ENCODE measurements at places on chromosomes 4 and X.
A peak's percentile ranks its signal among the peaks of the same experiment; 100 is the strongest.

DNA sequence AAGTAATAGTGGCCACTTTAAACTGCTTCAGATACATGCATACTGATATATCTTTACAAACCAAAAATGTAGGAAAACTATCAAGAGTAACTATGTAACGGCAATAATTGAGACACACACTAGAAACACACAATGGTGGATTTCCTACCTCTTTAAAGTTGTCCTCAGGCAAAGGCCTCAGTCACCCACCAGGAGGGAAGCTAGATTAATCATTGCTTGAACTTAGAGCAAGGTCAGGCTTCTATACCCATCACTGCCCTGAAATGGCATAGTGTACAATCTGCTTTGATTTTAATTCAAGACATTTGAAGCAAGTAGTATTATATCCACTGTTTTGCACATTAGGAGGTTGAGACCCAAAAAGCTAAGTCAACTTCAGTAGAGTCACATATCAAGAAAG, 110.9 kb downstream of the AREG start:
- DNase-seq = no peak

- DNase-seq = peak; percentile 41
These were observed 230.6 kb downstream of the PTTG2 start for GRCh38 chr4:38190717-38191178.

GRCh38 chrX:16785247-16786138, 773 bp upstream of the TXLNG start:
- no peak for DNase-seq

DNA sequence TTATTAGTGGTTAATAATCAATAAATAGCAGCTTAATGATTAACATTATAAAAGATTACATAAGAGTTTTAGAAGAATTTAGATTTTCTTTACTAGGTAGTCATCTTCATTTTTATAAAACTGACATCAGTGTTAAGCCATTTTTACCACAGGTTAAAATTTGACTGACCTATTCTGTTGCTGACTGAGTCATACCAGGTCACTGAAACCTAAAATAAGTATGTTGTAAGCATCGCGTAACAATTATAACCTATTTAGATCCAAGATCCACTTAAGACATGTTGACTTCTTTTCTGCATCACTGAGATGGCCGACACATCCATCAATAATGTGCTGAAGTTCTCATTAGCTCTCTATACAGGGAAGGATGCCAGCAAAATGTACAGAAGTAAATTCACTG, 36.7 kb downstream of the ARX start:
- no peak for DNase-seq

GRCh38 chr4:152188801-152189200, 347.1 kb downstream of the FBXW7 start:
- DNase-seq = no peak

GRCh38 chr4:122458625-122459024, 2.1 kb upstream of the IL2 start:
- no peak for DNase-seq

DNA sequence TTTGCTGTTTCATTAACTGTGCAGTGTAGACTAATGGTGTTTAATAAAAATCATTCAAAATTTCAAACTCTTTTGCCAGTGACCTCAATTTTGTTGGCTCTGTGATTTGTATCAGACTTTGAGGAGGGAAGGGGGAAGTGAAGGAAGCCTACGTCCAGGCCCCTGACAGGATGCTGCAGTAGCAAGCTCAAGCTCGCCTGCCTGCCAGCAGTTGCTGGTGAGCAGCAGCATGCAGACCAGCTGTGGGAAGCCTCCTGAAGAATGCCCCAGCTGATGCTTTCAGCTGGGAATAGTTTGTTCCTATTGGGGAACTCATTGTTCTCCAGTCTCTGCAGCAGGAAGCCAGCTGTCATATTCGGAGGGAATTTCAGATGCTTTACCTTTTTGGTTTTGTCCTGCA, 495.2 kb downstream of the AFF2 start:
- no peak for DNase-seq

DNA sequence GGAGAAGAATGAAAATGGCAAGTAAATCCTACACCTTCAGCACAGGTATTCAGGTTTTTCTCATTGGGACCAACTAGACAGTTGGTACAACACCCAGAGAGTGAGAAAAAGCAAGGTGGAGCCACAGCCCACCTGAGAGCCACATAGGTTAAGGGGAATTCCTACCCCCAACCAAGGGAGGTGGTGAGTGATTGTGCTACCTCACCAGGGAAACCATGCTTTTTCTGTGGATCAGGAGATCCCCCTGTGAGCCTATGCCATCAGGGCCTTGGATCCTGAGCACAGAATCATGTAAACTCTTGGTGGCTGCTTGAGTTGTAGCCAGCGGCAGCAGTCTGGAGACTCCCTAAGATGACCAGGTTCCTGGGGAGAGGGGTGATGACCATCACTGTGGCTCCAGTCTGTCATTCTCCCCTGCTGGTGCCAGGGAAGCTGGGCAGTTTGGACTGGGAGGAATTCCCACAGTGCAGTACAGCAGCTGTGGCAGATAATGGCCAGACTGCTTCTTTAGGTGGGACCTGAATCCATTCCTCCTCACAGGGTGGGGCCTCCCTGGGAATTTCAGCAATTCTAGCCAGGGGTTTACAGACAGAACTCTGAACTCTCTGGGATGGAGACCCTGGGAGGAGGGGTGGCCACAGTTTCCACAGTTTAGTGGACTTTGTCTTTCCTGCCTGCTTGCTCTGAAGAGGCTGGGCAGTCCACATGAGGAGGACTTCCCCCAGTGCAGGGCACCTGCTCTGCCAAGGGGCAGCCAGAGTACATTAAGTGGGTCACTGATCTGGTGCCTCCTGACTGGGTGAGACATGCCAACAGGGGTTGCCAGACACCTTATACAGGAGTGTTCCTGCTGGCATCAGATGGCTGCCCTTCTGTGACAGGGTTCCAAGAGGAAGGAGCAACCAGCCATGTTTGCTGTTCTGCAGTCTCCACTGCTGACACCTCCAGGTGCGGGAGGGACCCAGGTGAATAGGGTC, 43.2 kb downstream of the PARM1 start:
- no peak for DNase-seq

DNA sequence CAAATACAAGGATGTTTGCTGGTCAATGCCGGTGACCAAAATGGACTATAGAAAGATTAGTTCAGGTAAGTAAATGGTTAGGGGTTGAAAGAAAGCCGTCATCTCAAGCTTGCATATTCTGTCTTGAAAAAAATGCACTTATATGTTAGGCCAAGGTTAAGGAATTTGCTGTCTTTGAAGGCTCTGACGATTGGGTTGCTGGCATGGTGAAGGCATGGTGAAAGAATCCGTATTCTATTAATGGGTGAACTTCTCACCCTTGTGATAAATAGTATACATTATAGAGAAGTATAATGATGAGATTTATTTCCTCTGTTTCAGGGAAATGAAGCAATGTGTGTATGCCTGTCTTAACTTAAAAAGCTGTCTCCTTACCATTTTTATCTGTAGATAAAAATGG, 132.6 kb downstream of the ADGRL3 start:
- no peak for DNase-seq

DNA sequence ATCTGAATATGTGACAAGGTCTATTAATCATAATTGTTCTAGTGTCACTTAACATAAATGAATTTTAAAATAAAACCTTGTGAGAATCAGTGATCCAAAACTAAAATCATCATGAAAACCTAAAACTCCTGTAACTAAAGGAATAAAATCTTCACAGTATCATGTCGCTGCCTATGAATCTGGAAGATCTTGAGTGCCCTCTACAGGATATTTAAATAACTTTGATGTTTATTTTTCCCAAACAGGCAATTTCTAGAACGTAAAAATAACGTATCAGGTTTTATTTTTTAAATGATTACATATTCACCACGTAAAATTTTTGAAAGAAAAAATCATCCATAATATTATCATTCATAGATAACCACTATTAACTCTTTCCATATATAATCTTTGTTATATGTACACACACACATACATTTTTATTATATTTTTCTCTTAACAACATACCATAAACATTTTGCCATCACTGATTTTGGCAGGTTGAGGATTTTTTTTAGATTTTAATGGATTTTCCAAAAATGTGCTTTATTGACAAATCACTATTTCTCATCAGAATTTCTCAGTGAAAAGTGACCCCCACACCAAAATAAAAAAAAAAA, 79.6 kb downstream of the COMMD8 start:
- peak; percentile 48 for DNase-seq

DNA sequence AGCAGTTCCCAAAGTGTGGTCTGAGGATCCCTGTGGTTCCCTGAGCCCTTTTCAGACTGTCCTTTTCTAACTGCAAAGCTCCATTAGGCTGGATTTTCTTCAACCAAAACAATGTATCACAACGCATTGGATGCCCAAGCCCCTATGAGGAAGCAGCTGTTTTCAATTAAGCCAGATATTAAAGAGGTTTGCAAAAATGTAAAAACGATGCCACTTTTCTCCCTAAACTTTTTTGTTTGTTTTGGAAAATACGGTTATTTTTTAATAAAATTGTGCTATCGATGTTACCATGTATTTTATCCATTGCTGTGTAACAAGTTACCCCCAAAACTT, 170.4 kb upstream of the BCOR start:
- DNase-seq = no peak

GRCh38 chr4:168846414-168846813, 163.6 kb downstream of the CBR4 start:
- DNase-seq = no peak

DNA sequence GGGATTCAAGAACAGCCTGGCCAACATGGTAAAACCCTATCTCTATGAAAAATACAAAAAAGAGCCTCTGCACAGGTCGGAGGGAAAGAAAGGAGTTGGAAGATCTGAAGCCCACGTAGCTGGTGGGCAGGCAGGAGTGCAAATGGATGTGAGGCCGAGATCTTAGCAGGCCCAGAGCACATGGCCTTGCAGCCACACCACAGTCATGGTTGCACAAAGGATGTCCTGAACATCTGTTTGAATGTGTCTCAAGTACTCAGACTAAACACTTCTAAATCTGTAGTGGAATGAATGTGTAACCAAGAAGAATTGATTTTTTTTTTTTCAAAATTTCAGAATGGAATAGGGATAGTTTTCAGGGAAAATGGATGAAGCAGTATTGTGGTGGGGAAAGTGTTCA, 10.8 kb downstream of the CA5B start:
- no peak for DNase-seq

DNA sequence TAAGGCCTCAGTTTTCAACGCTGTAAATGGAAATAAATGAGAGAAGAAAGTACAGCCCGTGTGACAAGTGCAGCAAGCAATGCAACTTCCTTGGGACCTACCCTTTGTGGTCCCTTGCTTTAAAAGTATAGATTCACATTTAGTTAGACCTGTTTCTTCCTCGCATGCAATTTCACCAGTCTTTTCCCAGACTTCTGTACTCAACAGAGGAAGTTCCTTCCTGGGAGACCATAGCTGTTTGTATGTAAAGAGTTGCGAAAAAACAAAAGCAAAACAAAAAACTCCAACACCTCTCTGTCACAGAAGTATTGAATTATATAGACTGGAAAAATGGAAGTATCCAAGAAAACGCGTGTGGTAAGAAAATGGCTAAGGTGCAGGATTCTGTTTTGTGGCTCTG, 1.1 kb upstream of the IRF2 start:
- DNase-seq = no peak

- DNase-seq = no peak
These were observed 32.7 kb downstream of the TMSB4X start for GRCh38 chrX:13007519-13008188.

- DNase-seq = no peak
These were observed 32.3 kb downstream of the GAB3 start for GRCh38 chrX:154718616-154719015.

GRCh38 chrX:150365051-150365989, 2.2 kb downstream of the MAMLD1 start:
- peak; percentile 83 for DNase-seq

GRCh38 chrX:48883729-48884128, 13.8 kb downstream of the TIMM17B start:
- no peak for DNase-seq

- DNase-seq = no peak
These were observed 566.3 kb upstream of the NR3C2 start for GRCh38 chr4:149008415-149009025.

DNA sequence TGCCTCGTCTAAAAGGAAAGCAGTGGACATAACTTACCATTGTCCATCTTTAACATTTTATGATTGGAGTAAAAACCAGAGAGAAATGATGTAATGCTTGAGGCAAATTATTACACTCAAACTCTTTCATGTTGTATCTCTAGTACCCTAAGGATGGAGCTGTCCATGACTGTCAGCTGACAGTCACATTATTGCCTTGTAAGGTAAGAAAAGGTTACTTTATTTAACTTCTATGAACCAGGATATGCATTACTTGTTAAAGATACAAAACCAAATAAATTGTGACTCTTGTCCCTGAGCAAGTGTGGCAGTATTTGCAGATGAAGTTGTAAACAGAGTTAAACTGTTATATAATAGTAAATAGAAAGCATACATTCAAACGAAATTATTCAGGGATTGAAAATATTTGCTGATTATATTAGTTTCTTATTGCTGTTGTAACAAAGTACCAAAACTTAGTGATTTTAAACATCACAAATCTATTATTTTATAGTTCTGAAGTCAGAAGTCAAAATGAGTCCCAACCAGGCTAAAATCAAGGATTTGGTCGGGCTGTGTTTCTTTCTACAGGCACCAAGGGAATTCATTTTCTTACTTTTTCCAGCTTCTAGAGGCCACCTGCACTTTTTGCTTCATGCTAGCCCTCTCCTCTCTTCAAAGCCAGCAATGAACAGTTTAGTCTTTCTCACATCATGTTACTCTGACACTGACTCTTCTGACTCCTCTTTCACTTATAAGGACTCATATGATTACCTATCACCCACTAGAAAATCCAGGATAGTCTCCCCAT, 113.8 kb downstream of the CEP44 start:
- no peak for DNase-seq

DNA sequence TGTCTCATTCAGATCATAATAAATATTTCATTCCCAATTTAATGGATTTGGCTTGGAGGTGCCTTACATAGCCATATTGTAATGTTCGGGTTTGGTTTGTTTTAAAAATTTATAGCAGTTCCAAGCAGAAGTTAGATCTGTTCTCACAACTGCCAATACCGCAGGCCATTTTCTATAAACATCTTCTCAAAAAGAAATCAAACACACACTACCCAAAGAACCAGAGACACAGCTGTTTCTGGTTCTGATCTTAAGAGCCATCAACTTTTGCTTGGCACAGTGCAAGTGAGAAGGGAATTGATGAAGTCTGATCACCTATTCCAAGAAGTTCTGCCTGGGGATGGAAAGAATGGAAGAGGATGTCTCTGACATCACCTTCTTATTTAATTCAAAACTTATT, 22.9 kb downstream of the MID1IP1 start:
- DNase-seq = no peak

DNA sequence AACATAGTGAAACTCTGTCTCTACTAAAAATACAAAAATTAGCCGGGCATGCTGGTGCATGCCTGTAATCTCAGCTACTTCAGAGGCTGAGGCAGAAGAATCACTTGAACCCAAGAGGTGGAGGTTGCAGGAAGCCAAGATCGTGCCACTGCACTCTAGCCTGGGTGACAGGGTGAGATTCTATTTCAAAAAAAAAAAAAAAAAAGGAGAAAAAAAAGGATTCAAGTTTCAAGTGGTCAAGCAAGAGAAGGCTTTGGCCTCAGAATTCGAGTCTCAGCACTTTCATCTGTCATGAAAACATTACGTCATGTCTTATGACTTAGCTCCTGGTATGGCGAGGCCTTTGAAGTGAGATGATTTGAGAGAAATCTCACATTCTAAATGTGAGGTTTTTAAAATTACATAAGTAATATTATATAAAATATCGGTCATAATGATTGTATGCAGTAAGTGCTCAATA, 21.2 kb upstream of the DHRSX start:
- no peak for DNase-seq
